CD4-positive, alpha-beta T cell treated with Interleukin-6 at 100 ng/mL for 8 hours (primary cell): ENCODE measurements at places on chromosomes 1 and 21.

DNA sequence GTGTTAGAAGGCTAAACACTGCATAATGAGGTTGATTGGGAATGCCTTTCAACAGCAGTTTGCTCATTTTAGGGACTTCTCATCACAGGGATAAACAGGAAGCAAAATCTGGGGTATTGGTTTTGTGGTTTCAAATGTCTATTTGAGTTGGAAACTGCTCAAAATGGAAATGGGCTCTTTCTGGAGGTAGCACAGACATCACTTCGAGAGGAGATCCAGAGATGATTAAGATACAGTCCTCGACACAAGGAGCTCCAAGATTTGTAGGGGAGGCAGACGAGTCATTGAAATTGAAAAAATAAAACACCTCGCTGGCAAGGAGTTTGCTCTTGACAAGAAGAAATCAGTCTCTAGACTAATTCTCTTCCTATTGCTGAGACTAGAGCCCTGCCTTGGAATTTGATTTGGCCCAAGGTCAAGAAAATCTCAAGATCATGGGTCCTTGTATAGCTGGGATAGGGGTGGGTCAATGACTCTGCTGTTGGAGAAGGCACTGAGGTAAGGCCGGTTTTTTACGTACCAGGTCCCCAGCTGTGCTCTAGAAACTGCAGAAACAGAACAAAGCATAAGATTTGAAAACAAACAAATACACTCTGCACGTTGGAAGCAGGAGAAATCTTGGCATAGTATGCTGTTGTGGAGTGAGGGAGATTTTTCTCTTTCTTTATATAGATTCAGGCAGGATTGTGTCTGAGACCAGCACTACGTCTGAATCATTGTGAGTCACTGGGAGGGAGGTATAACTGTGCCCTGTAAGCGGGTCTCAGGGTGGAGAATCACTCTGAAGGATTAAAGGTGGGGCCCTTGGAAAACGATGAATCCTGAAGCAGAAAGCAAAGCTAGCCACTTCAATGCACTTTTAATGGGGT, 17.7 kb upstream of the KLHDC8A start:
- DNase-seq = no peak

GRCh38 chr1:230085178-230085515, 18.1 kb downstream of the GALNT2 start:
- no peak for DNase-seq

GRCh38 chr1:48203287-48203900, 19.1 kb upstream of the SLC5A9 start:
- DNase-seq = no peak

DNA sequence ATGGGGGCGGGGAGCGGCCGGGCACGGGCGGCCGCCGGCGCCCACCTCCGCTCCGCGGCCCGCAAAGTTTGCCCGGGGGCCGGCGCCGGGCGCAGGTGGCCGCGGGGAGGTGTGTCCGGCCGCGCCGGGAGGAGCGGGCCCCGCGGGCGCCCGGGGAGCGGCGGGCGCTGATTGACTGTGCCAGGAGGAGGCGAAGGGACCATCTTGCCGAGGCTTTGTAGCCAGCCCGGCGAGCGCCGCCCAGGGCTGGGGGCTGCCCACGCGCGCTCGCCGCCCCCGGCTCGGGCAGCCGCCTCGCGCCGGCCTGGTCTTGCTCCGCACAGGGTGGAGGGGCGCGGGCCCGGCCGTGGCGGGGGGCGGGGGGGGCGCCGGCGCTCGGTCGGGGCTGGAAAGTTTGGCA, 432 bp downstream of the EPHB2 start:
- DNase-seq = no peak

- DNase-seq = no peak
These were observed 296.0 kb downstream of the PTPRU start for GRCh38 chr1:29532285-29532684.

GRCh38 chr1:119871881-119872280, 24.4 kb downstream of the ADAM30 start:
- DNase-seq = no peak

DNA sequence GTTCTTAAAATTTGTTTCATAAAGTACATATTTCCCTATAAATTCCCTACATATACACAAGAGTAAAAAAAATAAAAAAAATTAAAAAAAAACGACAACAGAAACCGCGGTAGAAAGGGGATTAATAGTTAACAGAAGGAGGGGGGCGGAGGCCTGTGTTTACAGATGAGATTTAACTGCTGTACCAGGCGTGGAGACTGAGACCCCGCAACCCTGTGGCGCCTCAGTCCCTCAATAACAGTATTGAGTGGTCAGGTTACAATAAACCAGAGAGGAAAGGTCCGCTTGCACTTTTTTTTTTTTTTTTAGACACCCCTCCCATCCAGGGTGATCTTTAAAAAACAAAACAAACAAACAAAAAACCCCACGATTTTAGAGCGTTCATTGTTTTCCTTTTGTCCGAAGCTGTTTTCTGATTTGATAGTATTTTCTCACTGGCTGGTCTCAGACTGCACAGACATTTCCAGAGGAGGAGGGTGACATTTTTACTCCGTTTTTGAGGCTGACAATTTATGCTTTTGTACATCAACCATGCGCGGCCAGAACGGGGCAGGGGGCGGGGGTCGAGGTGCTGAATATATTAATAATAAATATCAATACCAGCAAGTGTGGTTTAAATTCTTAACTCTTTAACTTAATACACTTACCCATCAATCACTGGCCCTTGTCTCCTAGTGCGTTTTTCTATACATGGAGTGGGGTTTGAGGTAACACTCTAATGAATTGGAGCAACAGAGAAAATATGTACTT, 1223.9 kb downstream of the BRINP3 start:
- no peak for DNase-seq

- DNase-seq = no peak
These were observed 73.9 kb upstream of the RGL1 start for GRCh38 chr1:183730886-183731573.
